ENCODE measurements at places on chromosomes 6 and 20. TPM values are rescaled to one million over a fixed set of nuclear protein-coding genes. Genes with fewer than 3 reads are reported as not detected.

OXT gene
- total RNA-seq: not detected

C6orf163 gene
- 23.5 TPM for total RNA-seq

TRIM31 gene
- not detected for total RNA-seq

RSPO3 gene
- total RNA-seq: 23.5 TPM

HCRTR2 gene
- total RNA-seq: 14.1 TPM

KIFC1 gene
- 7.8 TPM for total RNA-seq

GPR63 gene
- total RNA-seq: 22.8 TPM

ZNF318 gene
- total RNA-seq: 38.5 TPM

PPP1R16B gene
- total RNA-seq: 11.6 TPM

DEFB124 gene
- not detected for total RNA-seq

SLC32A1 gene
- total RNA-seq: 7.2 TPM

ABT1 gene
- total RNA-seq: 11.0 TPM

MATN4 gene
- total RNA-seq: not detected

FAM229B gene
- 24.1 TPM for total RNA-seq

PRDM13 gene
- not detected for total RNA-seq

BPI gene
- total RNA-seq: not detected

RING1 gene
- total RNA-seq: 21.9 TPM

C20orf144 gene
- total RNA-seq: 0.31 TPM

SPTLC3 gene
- total RNA-seq: 0.63 TPM

ETV7 gene
- not detected for total RNA-seq
